Spinal cord (tissue), 10 donors: ENCODE measurements at places on chromosomes 7 and 10. TPM values are rescaled to one million over a fixed set of nuclear protein-coding genes. Genes with fewer than 3 reads are reported as not detected.
A peak's percentile ranks its signal among the peaks of the same experiment; 100 is the strongest.

Gene EPO
- total RNA-seq: 0.28 TPM

Gene MLXIPL
- 1.5 TPM for total RNA-seq

- H3K27ac ChIP-seq: peak overlapping the region; percentile 1
- no peaks in the 10 kb centered on the region for H3K36me3 ChIP-seq
- no peaks in the 10 kb centered on the region for H3K27me3 ChIP-seq
- no peak for DNase-seq
These were observed 15.3 kb upstream of the THSD7A start for GRCh38 chr7:11847336-11847735.

- DNase-seq: no peak
- H3K4me1 ChIP-seq: no peaks in the 10 kb centered on the region
- H3K36me3 ChIP-seq: no peaks in the 10 kb centered on the region
- H3K27ac ChIP-seq: no peak overlapping the region
- no peak overlapping the region for H3K4me3 ChIP-seq
These were observed 108.8 kb upstream of the MPP7 start for GRCh38 chr10:28411648-28412047.

GRCh38 chr7:55233001-55233400, 132.1 kb upstream of the LANCL2 start:
- H3K27ac ChIP-seq: no peak overlapping the region
- H3K4me3 ChIP-seq: no peak overlapping the region
- peaks cover 12% of the 10 kb centered on the region for H3K4me1 ChIP-seq
- no peaks in the 10 kb centered on the region for H3K36me3 ChIP-seq

- H3K36me3 ChIP-seq: peaks cover 3% of the 10 kb centered on the region
- H3K4me1 ChIP-seq: peaks cover 26% of the 10 kb centered on the region
- no peak for DNase-seq
- no peaks in the 10 kb centered on the region for H3K27me3 ChIP-seq
These were observed 6.5 kb downstream of the HIPK2 start for GRCh38 chr7:139771001-139771956.

Gene CUL2
- 67.1 TPM for total RNA-seq

DNA sequence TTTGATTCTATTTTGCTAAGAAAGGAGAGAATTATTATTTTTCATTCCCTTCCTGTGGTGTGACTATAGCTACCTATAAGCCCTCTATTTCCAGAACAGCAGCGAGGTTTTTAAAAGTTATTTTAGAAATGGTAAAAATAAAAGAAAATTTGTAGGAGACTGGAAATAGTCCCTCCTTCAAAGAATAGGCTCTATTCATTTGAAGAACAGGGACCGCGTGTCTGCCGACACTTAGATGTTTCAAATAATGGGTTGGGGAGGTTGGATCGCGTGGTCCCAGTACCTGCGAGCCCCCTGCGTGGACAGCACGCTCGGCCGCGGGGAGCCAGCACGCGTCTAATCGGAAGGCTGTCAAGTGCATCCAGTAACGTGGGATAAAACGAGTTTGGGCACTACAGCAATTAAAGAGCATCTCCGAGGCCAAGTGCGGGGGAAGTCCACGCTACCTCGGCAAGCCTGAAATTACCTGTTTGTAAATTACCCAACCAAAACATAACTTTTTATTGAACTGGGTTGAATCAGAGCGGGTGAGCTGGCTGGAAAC, 1.0 kb downstream of the CACNA2D1 start:
- no peak for DNase-seq
- peaks cover 21% of the 10 kb centered on the region for H3K27me3 ChIP-seq
- H3K27ac ChIP-seq: peak overlapping the region; percentile 33
- peaks cover 13% of the 10 kb centered on the region for H3K4me1 ChIP-seq

DNA sequence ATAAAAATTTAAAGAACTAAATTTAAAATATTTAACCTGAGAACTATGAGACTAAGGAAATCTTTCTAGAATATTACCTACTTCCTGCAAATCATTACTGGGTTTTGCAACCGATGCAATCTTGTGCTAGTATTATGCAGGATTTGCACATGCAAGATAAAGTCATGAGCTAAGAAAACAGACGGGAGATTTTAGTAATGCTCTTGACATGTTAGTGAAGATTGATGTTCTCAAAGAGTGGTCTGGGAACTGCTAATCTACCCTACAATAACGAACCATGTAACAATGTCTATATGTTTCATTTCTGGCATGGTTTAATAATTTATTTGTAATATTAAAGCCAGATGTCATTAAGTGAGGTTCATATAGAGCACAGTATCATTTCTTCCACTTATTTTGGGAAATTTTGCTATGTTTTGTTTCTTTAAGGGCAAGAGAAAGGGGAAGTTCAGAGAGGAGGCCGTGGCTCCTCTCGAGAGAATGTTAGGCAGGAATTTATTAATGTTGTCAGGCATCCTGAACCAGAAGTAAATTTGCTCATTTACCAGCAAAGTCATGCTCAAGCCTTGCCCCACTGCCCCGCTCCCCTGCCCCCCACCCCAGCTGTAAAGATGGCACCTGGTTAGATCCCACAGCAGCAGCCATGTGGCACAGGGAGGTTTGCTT, 22.8 kb downstream of the LRRC17 start:
- H3K27me3 ChIP-seq: no peaks in the 10 kb centered on the region
- DNase-seq: no peak
- no peaks in the 10 kb centered on the region for H3K4me1 ChIP-seq
- no peak overlapping the region for H3K27ac ChIP-seq

GRCh38 chr10:44261710-44262455, 123.0 kb downstream of the CXCL12 start:
- DNase-seq: no peak
- no peaks in the 10 kb centered on the region for H3K36me3 ChIP-seq
- H3K4me1 ChIP-seq: peaks cover 9% of the 10 kb centered on the region
- H3K4me3 ChIP-seq: no peak overlapping the region

- no peak overlapping the region for H3K27ac ChIP-seq
- no peak overlapping the region for H3K4me3 ChIP-seq
- no peaks in the 10 kb centered on the region for H3K36me3 ChIP-seq
- no peak for DNase-seq
- no peaks in the 10 kb centered on the region for H3K4me1 ChIP-seq
- H3K27me3 ChIP-seq: no peaks in the 10 kb centered on the region
These were observed 12.1 kb downstream of the GIMAP6 start for GRCh38 chr7:150620061-150620460.

DNA sequence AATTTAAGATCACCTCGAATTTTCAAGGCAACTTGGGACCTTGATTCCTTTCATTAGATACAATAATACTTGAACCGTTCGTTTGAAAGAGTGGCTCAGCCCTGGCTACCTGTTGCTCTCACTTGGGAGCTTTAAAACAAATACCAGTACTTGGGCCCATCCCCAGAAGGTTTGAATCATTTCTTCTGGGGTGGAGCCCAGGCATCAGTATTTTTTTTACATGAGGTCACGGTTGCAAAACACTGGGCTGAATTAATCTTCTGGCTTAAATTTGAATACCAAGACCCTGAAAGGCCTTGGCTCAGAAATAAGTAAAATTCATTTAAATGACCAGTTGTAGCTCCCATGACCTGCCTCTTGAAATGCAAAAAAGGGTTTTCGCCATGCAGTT, 214.9 kb downstream of the CREB5 start:
- H3K4me3 ChIP-seq: no peak overlapping the region
- H3K27ac ChIP-seq: no peak overlapping the region
- H3K27me3 ChIP-seq: no peaks in the 10 kb centered on the region
- H3K4me1 ChIP-seq: peaks cover 9% of the 10 kb centered on the region
- H3K36me3 ChIP-seq: no peaks in the 10 kb centered on the region

GRCh38 chr7:98085674-98086073, 21.0 kb upstream of the LMTK2 start:
- no peak for DNase-seq
- H3K27me3 ChIP-seq: no peaks in the 10 kb centered on the region
- no peaks in the 10 kb centered on the region for H3K36me3 ChIP-seq
- no peaks in the 10 kb centered on the region for H3K4me1 ChIP-seq

GRCh38 chr10:76305930-76306615, 874.6 kb downstream of the LRMDA start:
- no peaks in the 10 kb centered on the region for H3K27me3 ChIP-seq
- no peaks in the 10 kb centered on the region for H3K36me3 ChIP-seq
- no peak overlapping the region for H3K27ac ChIP-seq
- no peak for DNase-seq

- no peaks in the 10 kb centered on the region for H3K36me3 ChIP-seq
- H3K27ac ChIP-seq: no peak overlapping the region
- no peak overlapping the region for H3K4me3 ChIP-seq
These were observed 198.1 kb upstream of the KLF14 start for GRCh38 chr7:130932088-130932487.

Gene MRLN
- 25.0 TPM for total RNA-seq

Gene SMO
- total RNA-seq: 17.0 TPM

Gene OR2A14
- not detected for total RNA-seq

Gene LBX1
- total RNA-seq: 1.9 TPM

Gene AASS
- 51.1 TPM for total RNA-seq

Gene HYCC1
- total RNA-seq: 27.2 TPM

Gene CYP3A4
- not detected for total RNA-seq

Gene GPR26
- total RNA-seq: 7.6 TPM

- no peaks in the 10 kb centered on the region for H3K36me3 ChIP-seq
- H3K27ac ChIP-seq: no peak overlapping the region
- no peak for DNase-seq
- peaks cover 3% of the 10 kb centered on the region for H3K27me3 ChIP-seq
- peaks cover 12% of the 10 kb centered on the region for H3K4me1 ChIP-seq
- no peak overlapping the region for H3K4me3 ChIP-seq
These were observed 189.4 kb downstream of the RPS24 start for GRCh38 chr10:78223088-78223487.

GRCh38 chr10:100740476-100741377, 4.7 kb upstream of the PAX2 start:
- peaks cover 64% of the 10 kb centered on the region for H3K4me1 ChIP-seq
- no peaks in the 10 kb centered on the region for H3K36me3 ChIP-seq
- peaks cover 100% of the 10 kb centered on the region for H3K27me3 ChIP-seq
- DNase-seq: no peak
- H3K27ac ChIP-seq: no peak overlapping the region

GRCh38 chr10:109959259-109960145, 36.2 kb upstream of the XPNPEP1 start:
- H3K27ac ChIP-seq: peak overlapping the region; percentile 78
- no peaks in the 10 kb centered on the region for H3K4me1 ChIP-seq
- no peak for DNase-seq

DNA sequence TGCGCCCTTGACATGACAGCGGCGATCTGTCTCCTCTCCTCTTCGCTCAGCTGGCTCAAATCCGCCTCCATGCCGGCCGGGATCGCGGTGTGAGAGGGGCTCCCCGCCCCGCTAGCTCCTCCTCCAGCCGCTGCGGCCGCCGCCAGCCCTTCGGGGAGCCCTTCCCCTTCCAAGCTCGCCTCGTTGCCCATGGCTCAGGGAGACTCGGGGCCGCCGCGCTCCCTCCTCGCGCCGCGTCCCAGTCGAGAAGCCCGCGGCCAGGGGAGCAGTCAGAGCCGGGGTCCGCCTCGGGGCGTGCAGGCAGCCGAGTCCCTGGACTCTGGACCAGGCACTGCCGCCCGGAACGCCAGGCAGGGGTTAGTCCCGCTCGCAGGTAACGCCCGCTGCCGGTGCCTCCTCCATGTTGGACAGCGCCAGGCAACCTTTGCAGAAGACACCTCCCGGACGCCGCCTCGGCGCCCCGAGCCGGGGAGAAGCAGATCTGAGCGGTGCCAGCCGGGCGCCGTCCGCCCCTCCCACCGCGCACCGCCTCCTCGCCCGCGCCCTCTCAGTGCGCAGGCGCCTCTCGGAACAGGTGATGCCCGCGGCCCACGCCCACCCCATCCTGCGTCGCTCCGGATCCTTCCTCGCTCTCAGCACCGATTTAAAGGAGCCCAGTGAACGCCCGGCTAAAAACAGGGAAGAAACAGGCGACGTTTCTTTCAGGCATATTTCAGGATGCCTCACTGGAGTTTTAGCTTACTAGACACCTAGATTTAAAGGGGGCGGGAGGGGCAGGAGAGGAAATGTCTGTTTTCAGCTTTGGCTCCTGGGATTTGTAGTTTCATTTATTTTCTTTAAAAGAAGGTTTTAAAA, at the start of gene PCLO:
PCLO (minus strand) TSS at position 483 of the 855 bp plus-strand sequence; CDS start at position 191, 292 bp downstream.
- H3K4me3 ChIP-seq: peak within 1 kb of the TSS; percentile 53
- peak within 1 kb of the TSS; percentile 73 for H3K27ac ChIP-seq
- peaks cover 4% of the 10 kb centered on the region for H3K4me1 ChIP-seq
- H3K27me3 ChIP-seq: no peaks in the 10 kb centered on the region

GRCh38 chr10:122448600-122448999, 5.9 kb upstream of the ARMS2 start:
- no peak overlapping the region for H3K27ac ChIP-seq
- no peaks in the 10 kb centered on the region for H3K36me3 ChIP-seq
- H3K4me3 ChIP-seq: no peak overlapping the region
- H3K4me1 ChIP-seq: no peaks in the 10 kb centered on the region
- DNase-seq: no peak
- no peaks in the 10 kb centered on the region for H3K27me3 ChIP-seq

GRCh38 chr7:94856643-94857042, 50.8 kb upstream of the PPP1R9A start:
- no peak overlapping the region for H3K4me3 ChIP-seq
- H3K4me1 ChIP-seq: no peaks in the 10 kb centered on the region
- no peaks in the 10 kb centered on the region for H3K36me3 ChIP-seq

DNA sequence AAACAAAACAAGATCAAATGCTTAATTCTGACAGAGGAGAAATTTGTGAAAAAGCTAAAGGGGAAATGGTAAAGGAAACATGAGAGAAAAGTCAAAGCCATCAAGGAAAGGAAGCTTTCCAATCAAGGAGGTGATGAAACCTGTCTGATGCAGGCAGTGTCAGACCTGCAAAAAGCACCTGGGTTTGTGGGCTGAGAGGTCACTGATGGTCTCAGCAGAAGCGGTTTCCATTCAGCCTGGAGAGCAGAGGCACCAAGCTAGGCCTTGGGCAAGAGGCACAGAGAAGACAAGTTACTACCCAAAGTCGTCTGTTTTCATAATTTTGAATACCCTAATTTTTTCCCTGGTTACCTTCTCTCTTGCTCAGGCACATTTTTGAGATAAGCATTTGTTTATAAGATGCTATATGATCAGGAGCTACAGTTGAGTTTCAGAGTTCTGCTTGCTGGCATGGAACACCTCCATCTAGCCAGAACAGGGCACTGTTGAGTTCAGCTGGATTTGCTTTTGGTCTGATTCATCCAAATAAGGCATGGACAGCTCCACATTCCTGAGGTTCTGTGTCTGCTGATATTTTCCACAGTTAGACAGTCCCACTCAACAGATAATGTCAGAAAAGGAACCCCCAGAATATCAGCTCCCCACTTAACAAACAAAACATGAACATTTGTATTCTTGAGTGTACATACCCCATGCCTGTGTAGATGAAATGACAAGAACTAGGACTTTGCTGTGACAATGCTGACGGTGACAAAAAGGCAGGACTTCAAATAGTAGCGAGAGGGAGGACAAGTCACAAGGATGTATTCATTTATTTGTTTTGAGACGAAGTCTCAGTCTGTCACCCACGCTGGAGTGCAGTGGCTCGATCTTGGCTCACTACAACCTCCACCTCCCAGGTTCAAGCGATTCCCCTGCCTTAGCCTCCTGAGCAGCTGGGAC, 4.9 kb upstream of the PPIA start:
- H3K36me3 ChIP-seq: no peaks in the 10 kb centered on the region
- H3K27ac ChIP-seq: no peak overlapping the region
- DNase-seq: no peak

Gene NUTM2B
- 0.20 TPM for total RNA-seq

DNA sequence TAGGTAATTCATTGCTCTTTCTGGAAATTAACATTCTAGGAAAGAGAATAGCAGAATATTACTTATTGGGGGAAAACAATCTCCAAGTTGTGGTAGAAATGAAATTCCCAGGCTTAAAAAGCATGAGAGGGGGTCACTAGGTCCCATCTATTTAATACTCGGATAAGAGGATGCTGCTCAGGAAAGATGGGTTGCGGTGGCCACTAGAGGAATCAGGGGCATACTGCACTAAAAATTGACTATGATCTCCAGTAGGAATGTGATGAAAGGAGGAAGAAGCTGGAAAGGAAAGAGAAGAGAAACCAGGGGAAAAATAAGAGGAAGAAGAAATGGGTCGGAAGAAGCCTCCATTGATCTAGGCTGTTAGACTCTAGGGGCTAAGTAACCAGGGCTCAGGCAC, 192.8 kb downstream of the GPAM start:
- no peak overlapping the region for H3K4me3 ChIP-seq
- no peak for DNase-seq
- H3K27me3 ChIP-seq: no peaks in the 10 kb centered on the region
- peaks cover 5% of the 10 kb centered on the region for H3K4me1 ChIP-seq
